ENCODE measurements at places on chromosomes 5 and 9. TPM values are rescaled to one million over a fixed set of nuclear protein-coding genes. Genes with fewer than 3 reads are reported as not detected.

The PIP5KL1 gene
- total RNA-seq, result 2.7 TPM

The PFN3 gene
- not detected for total RNA-seq

GRCh38 chr9:1939466-1939865, 75.7 kb upstream of the SMARCA2 start:
- H3K4me1 ChIP-seq, result peaks cover 7% of the 10 kb centered on the region
- H3K4me3 ChIP-seq, result no peak overlapping the region
- no peaks in the 10 kb centered on the region for H3K36me3 ChIP-seq
- H3K27ac ChIP-seq, result no peak overlapping the region
- no peaks in the 10 kb centered on the region for H3K27me3 ChIP-seq
- DNase-seq, result no peak

DNA sequence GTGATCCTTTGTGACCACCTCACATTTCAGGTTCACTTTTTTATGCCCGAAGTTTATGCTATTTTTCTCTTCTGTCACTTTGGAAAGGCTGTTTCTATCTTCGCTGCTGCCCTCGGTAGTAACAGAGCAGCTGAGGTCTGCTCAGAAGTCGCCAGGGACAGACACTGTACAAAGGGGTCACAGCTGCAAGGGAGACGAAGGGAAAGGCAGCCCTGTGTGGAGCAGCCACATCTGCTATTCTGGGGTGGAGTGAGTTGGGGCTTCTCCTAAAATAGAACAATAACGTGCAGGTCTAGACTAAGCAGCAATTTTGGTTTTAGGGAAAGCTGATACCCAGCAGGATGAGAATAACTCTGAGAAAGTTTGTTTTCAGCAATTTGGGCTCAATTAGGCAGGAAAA, 72.5 kb downstream of the ACTL7B start:
- H3K4me1 ChIP-seq, result no peaks in the 10 kb centered on the region
- no peaks in the 10 kb centered on the region for H3K27me3 ChIP-seq

DNA sequence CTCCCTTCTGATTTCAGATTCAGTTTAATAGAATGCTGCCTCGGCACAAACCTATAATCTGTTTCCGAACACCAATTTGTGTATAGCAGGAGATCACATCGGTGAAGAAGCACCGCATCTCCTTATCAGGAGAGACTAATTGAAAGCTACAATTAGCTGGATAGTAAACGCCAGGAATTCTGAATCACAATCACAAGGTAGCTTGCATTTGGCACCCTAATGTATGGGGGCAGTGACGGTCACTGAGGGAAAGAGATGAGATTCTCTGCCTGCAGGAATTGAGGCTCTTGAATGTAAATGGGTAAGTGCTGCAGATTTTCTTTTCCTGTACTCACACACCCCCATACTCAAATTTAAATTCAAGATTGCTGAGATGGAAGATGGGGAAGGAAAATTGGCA, 373.6 kb upstream of the ZNF608 start:
- H3K36me3 ChIP-seq, result no peaks in the 10 kb centered on the region
- H3K4me3 ChIP-seq, result no peak overlapping the region
- DNase-seq, result no peak
- H3K27me3 ChIP-seq, result no peaks in the 10 kb centered on the region
- no peak overlapping the region for H3K27ac ChIP-seq

- no peak for DNase-seq
- no peaks in the 10 kb centered on the region for H3K27me3 ChIP-seq
- H3K36me3 ChIP-seq, result no peaks in the 10 kb centered on the region
- no peaks in the 10 kb centered on the region for H3K4me1 ChIP-seq
Measured at GRCh38 chr5:109242518-109242917, 167.3 kb downstream of the PJA2 start.

GRCh38 chr5:50730336-50730735, 63.9 kb downstream of the PARP8 start:
- H3K27me3 ChIP-seq, result no peaks in the 10 kb centered on the region
- peaks cover 11% of the 10 kb centered on the region for H3K4me1 ChIP-seq
- no peak overlapping the region for H3K4me3 ChIP-seq
- no peak overlapping the region for H3K27ac ChIP-seq
- no peak for DNase-seq
- no peaks in the 10 kb centered on the region for H3K36me3 ChIP-seq

DNA sequence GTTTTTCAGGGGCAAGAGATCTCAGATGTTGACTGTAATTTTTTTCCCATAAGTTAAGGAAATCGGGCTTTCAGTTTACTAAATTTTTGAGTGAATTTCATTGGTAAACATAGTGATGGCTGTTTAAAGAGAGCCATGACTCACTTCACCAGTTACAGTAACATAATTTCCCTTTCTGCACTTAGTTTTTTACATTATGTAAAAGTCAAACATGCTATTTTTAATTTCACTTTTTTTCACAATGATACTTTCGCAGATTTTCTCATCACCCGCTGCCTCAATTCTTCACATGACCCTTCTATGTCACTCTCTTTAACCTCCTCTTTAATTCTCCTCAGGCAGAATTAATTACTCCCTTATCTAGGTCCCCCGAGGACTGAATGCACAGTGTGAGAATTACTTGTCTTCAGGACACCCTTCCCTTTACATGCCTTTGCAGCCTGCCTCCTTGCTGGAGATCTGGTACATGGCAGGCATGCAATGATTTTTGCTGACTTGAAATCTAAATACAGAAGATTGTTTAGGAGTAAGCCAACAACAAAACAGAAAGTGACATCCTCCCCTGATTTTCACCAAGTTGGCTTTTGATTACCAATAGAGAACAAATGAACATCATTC, 217.5 kb upstream of the S1PR3 start:
- peaks cover 10% of the 10 kb centered on the region for H3K4me1 ChIP-seq
- DNase-seq, result no peak
- H3K27ac ChIP-seq, result no peak overlapping the region
- H3K36me3 ChIP-seq, result no peaks in the 10 kb centered on the region
- H3K27me3 ChIP-seq, result no peaks in the 10 kb centered on the region

GRCh38 chr9:126329476-126330275, 3.0 kb downstream of the MVB12B start:
- no peaks in the 10 kb centered on the region for H3K36me3 ChIP-seq
- peaks cover 3% of the 10 kb centered on the region for H3K4me1 ChIP-seq
- no peaks in the 10 kb centered on the region for H3K27me3 ChIP-seq
- H3K4me3 ChIP-seq, result no peak overlapping the region
- DNase-seq, result no peak

DNA sequence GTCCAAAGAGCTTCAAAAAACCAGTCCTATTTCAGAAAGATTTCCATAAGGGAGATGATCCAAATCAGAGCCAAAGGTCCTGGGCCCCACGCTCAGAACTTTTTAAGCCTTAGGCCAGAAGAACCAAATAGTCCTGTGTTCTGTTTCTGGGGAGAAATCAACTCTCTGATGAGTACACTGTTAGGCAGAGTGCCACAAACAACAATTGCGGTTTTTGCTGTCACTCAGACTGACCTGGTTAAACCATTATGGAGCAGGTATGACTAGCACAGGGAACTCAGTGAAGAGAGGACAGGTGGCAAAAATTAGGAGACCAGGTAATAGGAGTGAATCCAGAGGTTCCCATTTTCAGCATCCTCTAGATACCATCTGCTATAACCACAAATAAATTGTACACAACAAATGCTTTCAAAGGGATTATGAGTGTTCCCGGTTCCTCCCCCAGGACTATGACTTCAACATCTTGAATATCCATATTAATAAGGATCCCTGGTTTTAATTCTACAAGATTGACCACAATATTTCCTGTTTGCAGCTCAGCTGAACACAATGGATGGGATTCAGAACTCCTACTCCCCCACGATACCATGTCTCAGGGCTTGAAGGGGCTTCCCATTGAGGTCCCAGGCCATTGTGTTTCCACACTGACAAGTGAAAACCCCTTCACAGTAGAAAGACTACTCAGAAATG, 52.1 kb upstream of the FREM1 start:
- H3K27me3 ChIP-seq, result no peaks in the 10 kb centered on the region
- no peak overlapping the region for H3K27ac ChIP-seq
- no peak overlapping the region for H3K4me3 ChIP-seq
- DNase-seq, result no peak

The SPINK4 gene
- not detected for total RNA-seq

GRCh38 chr5:431711-432050, 11.3 kb upstream of the EXOC3 start:
- no peaks in the 10 kb centered on the region for H3K27me3 ChIP-seq
- no peak overlapping the region for H3K27ac ChIP-seq
- no peaks in the 10 kb centered on the region for H3K36me3 ChIP-seq
- H3K4me1 ChIP-seq, result no peaks in the 10 kb centered on the region
- H3K4me3 ChIP-seq, result no peak overlapping the region
- no peak for DNase-seq

The FOXD4L4 gene
- 0.14 TPM for total RNA-seq

The TEX53 gene
- not detected for total RNA-seq

DNA sequence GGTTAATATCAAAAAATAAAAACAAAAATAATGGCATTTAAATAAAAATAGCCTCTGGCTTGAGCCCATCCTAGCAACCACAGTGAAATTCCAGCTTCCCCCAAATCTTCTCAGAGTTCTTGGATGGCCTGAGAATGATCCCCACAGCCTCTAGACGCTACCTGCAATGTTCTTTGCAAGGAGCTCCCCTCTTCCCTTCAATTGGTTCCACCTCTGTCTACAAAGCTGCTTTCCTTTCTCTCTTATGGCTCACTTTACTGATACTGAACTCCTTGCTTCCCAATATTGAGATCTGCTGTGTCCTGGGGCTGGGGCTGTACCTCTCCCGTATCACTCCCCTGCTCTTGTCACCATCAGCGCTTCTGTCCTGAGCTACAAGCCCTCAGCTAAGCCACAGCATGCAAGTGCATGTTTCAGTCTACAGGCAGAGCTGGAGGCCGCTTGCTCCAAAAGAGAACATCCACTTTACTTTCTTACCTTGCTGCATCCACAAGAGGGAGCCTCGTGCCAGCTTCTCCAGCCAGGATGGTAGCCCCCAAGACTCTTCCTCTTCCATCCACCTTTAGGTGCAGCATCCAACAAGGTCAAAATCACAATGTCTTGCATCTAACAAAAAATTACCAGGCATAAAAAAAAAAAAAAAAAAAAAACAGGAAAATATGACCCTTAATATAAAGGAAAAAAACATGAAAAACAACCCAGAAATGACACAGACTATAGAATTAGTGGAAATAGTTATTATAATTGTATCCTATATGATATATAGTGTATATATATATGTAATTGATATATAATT, 57.4 kb upstream of the PRSS3 start:
- H3K4me3 ChIP-seq, result no peak overlapping the region
- H3K27ac ChIP-seq, result no peak overlapping the region
- H3K27me3 ChIP-seq, result no peaks in the 10 kb centered on the region

The DDX4 gene
- total RNA-seq, result not detected

The OR5C1 gene
- total RNA-seq, result not detected

The KCNN2 gene
- total RNA-seq, result not detected

DNA sequence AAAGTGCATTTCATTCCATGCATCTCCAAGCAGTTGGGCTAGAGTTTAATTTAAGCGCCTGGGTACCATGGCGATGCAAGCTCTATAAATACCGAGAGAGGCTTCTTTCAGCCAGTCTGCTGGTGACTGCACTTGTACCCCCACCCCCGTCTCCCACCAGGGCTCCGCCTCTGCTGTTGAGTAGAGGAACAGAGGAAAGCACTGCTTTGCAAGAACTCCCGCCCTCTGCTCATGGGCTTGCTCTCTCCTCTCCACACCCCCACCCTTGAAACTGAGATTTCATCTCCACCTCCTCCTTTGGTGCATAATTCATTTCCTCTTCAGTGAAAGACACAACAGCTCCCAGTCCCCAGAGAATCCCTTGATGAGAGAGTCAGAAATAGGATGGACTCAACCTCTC, 5.1 kb upstream of the WWC1 start:
- H3K4me3 ChIP-seq, result no peak overlapping the region
- no peaks in the 10 kb centered on the region for H3K27me3 ChIP-seq
- H3K4me1 ChIP-seq, result no peaks in the 10 kb centered on the region
- no peak overlapping the region for H3K27ac ChIP-seq
- H3K36me3 ChIP-seq, result no peaks in the 10 kb centered on the region

DNA sequence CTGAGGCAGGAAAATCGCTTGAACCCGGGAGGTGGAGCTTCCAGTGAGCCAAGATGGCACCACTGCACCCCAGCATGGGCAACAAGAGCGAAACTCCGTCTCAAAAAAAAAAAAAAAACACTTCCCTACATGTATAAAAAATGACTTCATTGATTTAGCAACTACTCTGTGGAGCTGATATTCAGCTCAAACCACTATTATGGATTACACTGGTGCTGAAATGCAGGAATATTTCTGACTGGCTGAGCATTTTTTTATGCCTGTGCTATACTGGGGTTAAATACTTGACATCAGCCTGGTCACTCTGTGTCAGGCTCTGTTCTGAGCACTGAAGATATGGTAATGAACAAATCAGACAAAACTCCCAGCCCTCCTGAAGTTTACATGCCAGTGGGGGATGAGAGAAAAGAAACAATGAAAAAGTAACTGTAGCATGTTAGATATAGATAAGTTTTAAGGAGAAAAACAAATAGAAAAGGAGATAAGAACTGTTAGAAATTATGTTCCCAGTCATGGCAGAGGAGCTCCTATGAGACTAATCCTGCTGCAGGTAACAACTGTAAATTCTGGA, 22.6 kb upstream of the TTC39B start:
- no peaks in the 10 kb centered on the region for H3K36me3 ChIP-seq
- no peak for DNase-seq

DNA sequence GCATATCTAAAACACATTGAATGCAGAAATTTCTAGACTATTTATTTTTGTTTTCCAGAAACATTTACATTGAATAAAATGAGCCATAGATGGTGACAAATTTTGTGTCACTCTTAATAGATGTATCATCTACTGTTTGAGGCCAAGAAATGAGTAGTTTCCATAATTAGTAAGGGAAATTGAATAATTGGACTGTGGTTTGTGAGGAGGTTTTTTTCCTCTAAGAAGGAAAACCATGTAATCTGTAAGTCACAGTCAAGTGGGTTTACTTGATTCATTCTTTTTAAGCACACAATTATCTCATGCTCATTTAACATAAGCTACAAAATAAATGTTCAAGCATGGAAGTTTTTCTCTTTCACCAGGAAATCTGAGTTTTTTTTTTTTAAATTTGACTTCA, 876.4 kb downstream of the NR2F1-AS1 start:
- H3K27me3 ChIP-seq, result no peaks in the 10 kb centered on the region
- H3K4me3 ChIP-seq, result no peak overlapping the region
- DNase-seq, result no peak
- no peaks in the 10 kb centered on the region for H3K36me3 ChIP-seq
- H3K4me1 ChIP-seq, result no peaks in the 10 kb centered on the region

DNA sequence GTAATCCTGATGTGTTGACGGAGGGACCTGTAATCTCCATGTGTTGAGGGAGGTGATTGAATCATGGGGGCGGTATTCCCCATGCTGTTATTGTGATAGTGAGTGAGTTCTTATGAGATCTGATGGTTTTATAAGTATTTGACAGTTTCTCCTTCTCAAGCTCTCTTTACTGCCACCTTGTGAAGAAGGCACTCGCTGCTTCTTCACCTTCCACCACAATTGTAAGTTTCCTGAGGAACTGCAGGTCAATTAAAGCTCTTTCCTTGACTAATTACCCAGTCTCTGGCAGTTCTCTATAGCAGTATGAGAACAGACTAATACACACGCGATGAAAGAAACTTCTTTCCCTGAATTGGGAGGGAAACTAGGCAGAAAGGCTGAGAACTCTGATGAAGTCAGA, 141.1 kb upstream of the RAD23B start:
- H3K27ac ChIP-seq, result no peak overlapping the region
- H3K27me3 ChIP-seq, result no peaks in the 10 kb centered on the region
- no peaks in the 10 kb centered on the region for H3K4me1 ChIP-seq
- DNase-seq, result peak; percentile 47
- no peak overlapping the region for H3K4me3 ChIP-seq
- no peaks in the 10 kb centered on the region for H3K36me3 ChIP-seq

GRCh38 chr5:141560151-141560550, 58.6 kb downstream of the DIAPH1 start:
- H3K36me3 ChIP-seq, result peaks cover 53% of the 10 kb centered on the region
- no peak overlapping the region for H3K4me3 ChIP-seq
- no peaks in the 10 kb centered on the region for H3K27me3 ChIP-seq
- H3K27ac ChIP-seq, result peak overlapping the region; percentile 78
- peaks cover 50% of the 10 kb centered on the region for H3K4me1 ChIP-seq

The PCDHA2 gene
- not detected for total RNA-seq
